Type B pancreatic cell (in vitro differentiated cells): ENCODE measurements at places on chromosomes 2 and 18.

DNA sequence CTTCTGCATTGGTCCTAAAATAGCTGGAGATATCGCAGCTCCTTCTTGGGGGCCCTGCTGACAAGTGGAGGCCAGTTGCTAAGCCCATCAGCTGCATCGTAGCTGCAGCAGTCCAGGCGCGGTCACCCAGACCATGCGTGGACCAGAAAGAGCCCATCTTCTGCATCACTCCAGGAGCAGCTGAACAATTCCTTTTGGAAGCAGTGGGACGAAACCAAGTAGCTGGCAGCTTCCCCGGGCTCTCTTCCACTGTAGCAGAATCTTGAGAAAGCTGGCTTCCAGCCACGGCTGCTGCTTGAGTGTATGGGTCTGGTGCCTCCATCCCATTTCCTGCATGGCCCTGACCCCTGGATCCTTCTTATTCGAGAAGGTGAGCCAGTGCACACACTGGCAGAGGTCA, 22.2 kb upstream of the CAB39 start:
- no peak for DNase-seq

GRCh38 chr2:27050281-27050995, 1.0 kb upstream of the AGBL5 start:
- DNase-seq, result peak; percentile 94

DNA sequence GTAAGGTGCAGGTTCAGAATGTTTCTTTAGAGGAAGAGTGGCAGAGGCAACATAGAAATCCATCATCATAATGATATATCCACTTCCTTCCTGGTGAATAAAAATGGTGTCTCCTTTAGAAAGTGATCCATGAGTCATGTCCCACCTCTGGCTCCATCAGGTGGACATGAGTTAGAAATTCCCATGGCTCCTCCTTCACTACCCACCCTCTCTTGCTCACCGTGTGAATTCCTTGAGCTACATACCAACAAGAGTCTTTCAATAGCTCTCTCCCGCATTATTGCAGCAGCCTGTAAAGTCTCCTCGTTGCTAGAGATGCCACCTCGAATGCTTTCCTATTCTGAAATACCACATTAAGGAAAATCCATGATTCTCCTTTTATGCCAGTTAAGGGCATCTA, 317.6 kb downstream of the LNPK start:
- no peak for DNase-seq

GRCh38 chr2:118773826-118774225, 73.6 kb downstream of the EN1 start:
- no peak for DNase-seq

GRCh38 chr2:40244675-40245074, 207.2 kb downstream of the SLC8A1 start:
- DNase-seq, result no peak

DNA sequence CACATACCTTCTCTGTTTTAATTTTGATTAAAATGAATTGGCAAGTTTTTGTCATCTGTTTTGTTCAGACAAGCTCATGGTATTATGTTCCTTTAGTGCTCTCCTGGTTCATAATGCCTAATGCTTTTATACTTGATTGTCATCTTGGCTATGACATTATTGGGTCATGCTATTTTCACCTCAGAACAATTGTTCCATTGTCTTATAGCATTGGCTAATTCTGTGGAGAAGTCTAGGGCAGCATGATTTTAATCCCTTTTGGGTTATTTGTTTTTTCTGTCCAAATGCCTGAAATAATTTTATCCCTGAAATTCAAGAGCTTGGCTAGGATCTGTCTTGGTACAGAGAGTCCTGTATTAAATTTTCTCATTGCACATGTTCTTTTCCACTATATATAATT, 83.8 kb upstream of the CCDC85A start:
- DNase-seq, result no peak

DNA sequence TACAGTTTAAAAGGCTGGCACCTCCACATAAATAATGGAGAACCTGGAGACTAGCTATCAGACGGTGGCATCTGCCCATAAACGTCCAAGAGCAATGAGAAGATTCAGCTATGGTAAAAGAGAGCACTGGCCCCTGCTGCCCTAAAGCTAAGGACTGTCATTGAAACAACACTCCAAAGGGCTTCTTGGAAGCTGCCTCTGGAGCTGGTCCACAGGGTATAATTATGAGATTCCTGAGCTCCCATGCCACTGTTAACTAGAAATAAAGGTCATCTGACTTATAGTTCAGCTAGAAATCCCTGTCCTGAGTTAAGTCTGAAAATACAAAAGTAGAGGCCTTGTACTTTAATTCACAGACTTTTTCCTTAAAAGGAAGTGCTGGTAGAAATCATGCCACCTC, 39.9 kb upstream of the RBMS1 start:
- no peak for DNase-seq

DNA sequence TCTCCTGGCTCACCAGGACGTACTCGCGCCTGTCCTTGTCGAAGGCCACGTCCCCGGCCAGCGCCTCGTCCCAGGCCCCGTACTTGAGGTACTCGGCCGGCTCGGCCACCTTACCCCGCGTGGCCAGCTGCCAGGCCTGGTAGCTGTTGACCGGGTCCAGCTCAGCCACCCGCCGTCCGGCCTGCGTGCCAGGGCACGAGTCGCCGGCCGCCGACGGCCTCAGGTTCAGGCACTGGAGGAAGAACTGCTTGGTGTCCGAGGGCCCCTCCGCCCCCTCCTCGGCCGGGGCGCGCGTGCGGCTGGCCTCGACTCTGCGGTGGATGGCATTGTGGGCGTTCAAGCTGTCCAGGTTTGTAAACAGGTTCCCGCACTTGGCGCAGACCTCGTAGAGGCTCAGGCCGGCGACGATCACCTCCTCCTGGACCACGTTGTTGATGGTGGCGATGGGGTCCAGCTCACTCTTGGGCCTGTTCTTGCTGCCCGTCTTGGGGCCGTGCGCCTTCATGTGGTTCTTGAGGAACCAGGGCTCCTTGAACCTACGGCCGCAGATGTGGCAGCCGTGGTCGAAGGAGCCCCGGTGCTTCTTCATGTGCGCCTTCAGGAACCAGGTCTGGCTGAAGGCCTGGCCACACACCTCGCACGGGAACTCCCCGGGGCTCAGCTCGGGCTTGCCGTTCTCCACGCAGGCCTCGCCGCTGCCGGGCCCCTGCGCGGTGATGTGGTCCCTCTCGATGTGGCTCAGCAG, 53.2 kb downstream of the ZNF516 start:
- DNase-seq, result no peak

- DNase-seq, result no peak
These were observed 20.4 kb upstream of the GPR17 start for GRCh38 chr2:127625572-127625951.
